ENCODE measurements at places on chromosomes 7 and 10. TPM values are rescaled to one million over a fixed set of nuclear protein-coding genes. Genes with fewer than 3 reads are reported as not detected.

CDC14C gene
- total RNA-seq = not detected

LRRC17 gene
- total RNA-seq = 10.6 TPM

LIPK gene
- total RNA-seq = not detected

MMP21 gene
- 0.17 TPM for total RNA-seq

ANKRD61 gene
- not detected for total RNA-seq

NUDT5 gene
- 32.8 TPM for total RNA-seq

SIRT1 gene
- 19.5 TPM for total RNA-seq
